ENCODE measurements at places on chromosomes 2 and 18.

GRCh38 chr2:96116879-96117533 is 635 bp upstream of the ADRA2B start:
- H3K36me3 ChIP-seq = peaks cover 2% of the 10 kb centered on the region
- H3K4me3 ChIP-seq = no peak overlapping the region
- peaks cover 43% of the 10 kb centered on the region for H3K27me3 ChIP-seq
- peak; percentile 84 for DNase-seq

- H3K4me3 ChIP-seq = no peak overlapping the region
- no peaks in the 10 kb centered on the region for H3K4me1 ChIP-seq
- no peaks in the 10 kb centered on the region for H3K27me3 ChIP-seq
These were observed 208.4 kb upstream of the COL3A1 start for GRCh38 chr2:188765522-188766470.

- no peaks in the 10 kb centered on the region for H3K27me3 ChIP-seq
- DNase-seq = no peak
- H3K4me1 ChIP-seq = peaks cover under 1% of the 10 kb centered on the region
- H3K36me3 ChIP-seq = peaks cover 3% of the 10 kb centered on the region
- H3K27ac ChIP-seq = no peak overlapping the region
- no peak overlapping the region for H3K4me3 ChIP-seq
These were observed 91.0 kb upstream of the FZD5 start for GRCh38 chr2:207860685-207861084.

GRCh38 chr18:63617049-63617914 is 26.8 kb downstream of the SERPINB4 start:
- H3K4me1 ChIP-seq = no peaks in the 10 kb centered on the region
- H3K27ac ChIP-seq = no peak overlapping the region
- H3K27me3 ChIP-seq = peaks cover 14% of the 10 kb centered on the region
- no peak overlapping the region for H3K4me3 ChIP-seq
- no peaks in the 10 kb centered on the region for H3K36me3 ChIP-seq

DNA sequence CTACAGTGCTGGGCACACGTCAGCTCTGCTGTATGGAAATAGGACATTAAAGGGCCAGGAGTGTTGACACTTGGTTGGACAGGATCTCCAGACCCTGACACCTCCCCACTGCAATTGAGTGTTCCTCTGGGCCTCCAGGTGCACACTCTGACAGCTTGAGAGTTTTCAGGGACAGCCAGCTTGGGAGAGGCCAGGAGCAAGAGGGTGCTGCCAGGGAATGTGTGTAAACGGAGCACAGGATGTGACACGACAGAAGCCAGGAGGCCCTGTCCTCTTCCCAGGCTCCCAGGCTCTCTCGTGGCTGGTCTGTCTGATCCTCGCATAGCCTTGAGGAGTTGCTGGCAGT is 318.1 kb upstream of the HS6ST1 start:
- no peaks in the 10 kb centered on the region for H3K36me3 ChIP-seq
- H3K27me3 ChIP-seq = no peaks in the 10 kb centered on the region
- H3K4me3 ChIP-seq = no peak overlapping the region
- DNase-seq = no peak

All from chondrocyte (in vitro differentiated cells).